ENCODE measurements at places on chromosomes 1 and 21. TPM values are rescaled to one million over a fixed set of nuclear protein-coding genes. Genes with fewer than 3 reads are reported as not detected.

DNA sequence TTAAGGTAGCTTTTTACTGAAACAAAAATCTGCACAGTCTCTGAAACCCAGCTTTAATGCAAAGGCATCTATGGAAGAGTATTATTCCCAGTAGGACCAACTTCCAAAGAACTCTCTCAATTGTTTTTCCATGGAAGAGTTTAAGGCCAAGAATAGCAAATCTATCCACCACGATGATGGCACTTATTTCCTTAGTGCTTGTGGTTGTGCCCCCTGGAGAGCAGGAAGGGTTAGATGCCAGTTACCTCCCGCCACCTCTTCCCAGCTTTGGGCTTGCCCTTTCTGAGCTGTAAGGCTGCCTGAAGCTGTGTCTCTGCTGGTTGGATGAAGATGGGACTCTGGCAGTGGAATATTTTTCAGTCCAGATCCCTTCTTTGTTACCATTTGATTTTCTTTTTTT lies 4.8 kb upstream of the ATP1A1 start:
- DNase-seq = no peak

The EDEM3 gene
- 13.6 TPM for total RNA-seq

- no peak for DNase-seq
These were observed at the start of gene AGBL4 for GRCh38 chr1:50023292-50024159. TSS of gene AGBL4 (minus strand) at chr1:50023954.

GRCh38 chr1:232568331-232568852 lies 61.5 kb downstream of the SIPA1L2 start:
- DNase-seq = no peak

The FAM72D gene
- 6.1 TPM for total RNA-seq

The BGLAP gene
- not detected for total RNA-seq

The HCN3 gene
- total RNA-seq = 8.1 TPM

The RNF186 gene
- not detected for total RNA-seq

DNA sequence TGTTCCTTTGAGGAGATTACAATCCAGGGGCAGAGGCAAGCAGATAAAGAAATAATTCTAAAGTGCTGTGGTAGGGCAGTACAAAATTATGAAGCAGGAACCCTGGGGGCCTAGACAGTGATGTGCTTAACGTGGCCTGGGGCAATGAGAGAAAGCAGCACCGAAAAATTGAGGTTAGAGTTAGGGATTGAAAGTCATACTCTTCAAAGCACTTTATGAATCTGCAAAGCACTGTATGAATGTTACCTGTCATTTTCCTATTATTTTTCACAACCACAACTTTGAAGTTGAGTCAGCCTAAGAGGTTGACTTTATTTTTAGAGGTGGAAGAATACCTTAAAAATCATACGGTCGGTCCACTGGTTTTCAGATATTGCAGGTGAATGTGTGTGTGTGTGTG lies 183.4 kb upstream of the NFIA start:
- no peak for DNase-seq

GRCh38 chr1:180611016-180611930 lies 20.5 kb upstream of the XPR1 start:
- DNase-seq = no peak

The SLC2A1 gene
- total RNA-seq = 374 TPM

DNA sequence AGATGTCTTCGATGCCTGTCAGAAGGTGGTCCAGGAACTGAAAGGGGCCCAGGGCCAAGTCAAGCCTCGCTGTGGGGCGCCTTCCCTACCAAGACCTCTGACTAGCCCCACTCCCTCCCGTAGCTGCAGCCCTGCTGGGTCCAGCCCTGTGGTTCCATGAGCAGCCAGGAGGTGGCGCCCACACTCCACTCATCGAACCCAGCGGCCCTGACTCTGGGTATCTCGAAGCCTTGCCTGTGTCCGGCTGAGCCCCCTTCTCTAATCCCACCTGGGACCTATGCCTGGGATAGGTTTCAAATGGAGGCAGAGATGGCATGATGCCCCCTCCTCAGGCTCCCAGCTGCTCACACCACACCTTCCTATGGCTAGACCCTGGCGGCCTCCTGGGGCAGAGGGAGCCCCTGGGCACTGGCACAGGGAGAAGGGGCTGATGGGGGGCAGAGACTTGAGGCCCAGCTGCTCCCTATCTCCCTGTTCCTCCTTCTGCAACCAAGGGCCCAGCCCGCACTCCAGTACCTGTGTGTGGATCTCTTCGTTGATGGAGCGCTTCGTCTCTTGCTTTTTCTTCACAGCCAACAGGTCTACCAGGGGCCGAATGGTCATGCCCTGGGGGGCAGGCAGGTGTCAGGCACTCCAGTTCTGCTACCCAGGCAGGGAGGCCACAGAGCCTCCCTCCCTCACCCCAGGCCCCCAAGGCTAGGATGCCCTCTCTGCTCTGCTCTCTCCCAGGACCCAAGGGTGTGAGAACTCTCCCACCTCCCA lies 52.0 kb downstream of the SLC9A1 start:
- DNase-seq = no peak

DNA sequence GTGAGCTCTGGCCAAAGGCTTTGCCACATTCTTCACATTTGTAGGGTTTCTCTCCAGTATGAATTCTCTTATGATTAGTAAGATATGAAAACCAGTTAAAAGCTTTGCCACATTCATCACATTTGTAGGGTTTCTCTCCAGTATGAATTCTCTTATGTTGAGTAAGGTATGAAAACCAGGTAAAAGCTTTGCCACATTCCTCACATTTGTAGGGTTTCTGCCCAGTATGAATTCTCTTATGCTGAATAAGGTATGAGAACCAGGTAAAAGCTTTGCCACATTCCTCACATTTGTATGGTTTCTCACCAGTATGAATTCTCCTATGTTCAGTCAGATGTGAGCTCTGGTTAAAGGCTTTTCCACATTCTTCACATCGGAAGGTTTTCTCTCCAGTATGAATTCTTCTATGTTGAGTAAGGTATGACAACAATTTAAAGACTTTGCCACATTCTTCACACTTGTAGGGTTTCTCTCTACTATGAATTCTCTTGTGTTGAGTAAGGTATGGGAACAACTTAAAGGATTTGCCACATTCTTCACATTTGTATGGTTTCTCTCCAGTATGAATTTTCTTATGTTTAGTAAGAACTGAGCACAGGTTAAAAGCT lies 20.7 kb downstream of the ZNF695 start:
- no peak for DNase-seq

The CYP4B1 gene
- total RNA-seq = not detected

The LAMC1 gene
- 122 TPM for total RNA-seq

The RPTN gene
- total RNA-seq = not detected

DNA sequence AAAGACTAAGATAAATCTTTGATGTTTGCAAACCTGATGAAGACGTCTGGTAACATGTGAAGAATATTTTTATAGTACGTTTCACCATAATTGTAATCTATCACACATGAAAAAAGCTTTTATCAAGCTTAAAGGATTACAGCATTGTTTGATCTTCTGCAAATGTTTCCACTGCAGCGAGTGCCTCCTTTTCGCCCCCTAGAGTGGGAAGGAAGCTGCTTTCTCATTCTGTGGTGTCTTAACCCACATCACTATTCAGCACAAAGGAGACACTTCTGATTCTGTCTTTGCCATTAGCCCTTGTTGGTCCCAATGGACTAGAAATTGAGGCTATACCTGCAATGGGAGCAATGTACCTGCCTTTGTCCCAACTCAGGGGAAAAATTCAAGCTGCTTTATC lies 46.0 kb upstream of the IL12RB2 start:
- no peak for DNase-seq

GRCh38 chr1:43797891-43798290 lies 90.6 kb downstream of the ST3GAL3 start:
- DNase-seq = no peak

- DNase-seq = peak; percentile 6
These were observed 71.8 kb downstream of the DISP3 start for GRCh38 chr1:11550664-11551283.

The DAB1 gene
- not detected for total RNA-seq

GRCh38 chr1:10794724-10795275 lies 1.6 kb downstream of the CASZ1 start:
- DNase-seq = no peak

GRCh38 chr1:59238333-59238934 lies 58.5 kb upstream of the FGGY start:
- no peak for DNase-seq

DNA sequence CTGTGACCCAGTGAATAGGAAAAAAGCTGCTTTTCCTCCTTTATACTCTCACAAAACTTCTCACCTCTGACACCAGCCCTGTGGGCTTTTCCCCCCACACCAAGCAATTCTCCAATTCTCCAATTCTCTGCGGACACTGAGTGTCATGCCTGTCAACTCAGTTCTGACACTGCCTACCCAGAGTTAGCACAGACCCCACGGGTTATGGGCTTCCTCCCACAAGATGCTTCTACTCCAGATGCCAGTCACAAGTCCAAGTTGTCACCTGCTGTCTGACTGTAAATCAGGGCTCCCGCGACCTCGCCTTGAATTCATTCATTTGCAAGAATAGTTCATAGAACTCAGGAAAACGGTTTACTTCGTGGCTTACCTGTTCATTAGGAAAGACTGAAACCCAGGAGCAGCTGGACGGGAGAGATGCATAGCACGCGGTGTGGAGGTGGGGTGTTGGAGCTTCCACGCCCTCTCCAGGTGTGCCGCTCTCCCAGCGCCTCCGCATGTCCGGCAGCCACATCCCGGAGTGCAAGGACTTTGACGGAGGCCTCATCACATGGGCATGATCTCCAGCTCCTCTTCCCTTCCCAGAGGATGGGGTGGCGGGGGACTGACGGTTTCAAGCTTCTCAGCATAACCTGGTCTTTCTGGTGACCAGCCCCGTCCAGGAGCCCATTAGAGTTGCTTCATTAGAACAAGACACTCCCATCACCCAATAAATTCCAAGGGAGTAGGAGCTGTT lies 154.7 kb downstream of the PGBD5 start:
- no peak for DNase-seq

The UBE2G2 gene
- 47.2 TPM for total RNA-seq

The LCE6A gene
- total RNA-seq = not detected
